ENCODE measurements at places on chromosomes 7 and 10.

GRCh38 chr10:77907900-77908717 lies 18.4 kb downstream of the DLG5 start:
- no peak for DNase-seq

DNA sequence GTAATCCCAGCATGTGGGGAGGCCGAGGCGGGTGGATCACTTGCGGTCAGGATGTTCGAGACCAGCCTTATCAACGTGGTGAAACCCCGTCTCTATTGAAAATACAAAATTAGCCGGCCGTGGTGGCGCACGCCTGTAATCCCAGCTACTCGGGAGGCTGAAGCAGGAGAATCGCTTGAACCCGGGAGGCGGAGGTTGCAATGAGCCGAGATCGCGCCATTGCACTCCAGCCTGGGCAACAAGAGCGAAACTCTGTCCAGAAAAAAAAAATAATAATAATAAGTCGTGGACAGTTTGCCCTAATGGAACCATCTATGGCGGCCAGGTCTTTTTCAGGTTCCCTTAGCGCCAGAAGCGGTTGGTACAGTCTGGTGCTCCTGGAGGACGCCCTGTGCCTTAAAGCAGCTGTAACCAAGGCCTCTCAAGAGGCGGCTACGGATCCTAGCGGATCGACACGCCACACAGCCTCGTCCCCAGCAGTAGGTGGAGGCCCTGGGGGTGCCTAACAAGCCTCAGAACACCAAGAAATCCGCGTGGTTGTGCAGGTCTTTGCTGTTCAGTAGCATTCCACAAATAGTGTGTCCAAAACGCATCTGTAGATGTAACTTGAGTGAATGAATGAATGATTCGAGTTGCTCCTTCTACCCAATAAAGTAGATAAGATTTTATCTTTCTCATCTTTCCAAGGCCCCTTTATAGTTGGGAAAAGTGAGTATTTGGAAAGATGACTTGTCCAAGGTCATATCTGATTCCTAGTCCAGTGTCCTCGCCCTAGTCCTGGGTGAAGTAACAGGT lies 982 bp downstream of the PGAM1 start:
- peak; percentile 28 for DNase-seq

DNA sequence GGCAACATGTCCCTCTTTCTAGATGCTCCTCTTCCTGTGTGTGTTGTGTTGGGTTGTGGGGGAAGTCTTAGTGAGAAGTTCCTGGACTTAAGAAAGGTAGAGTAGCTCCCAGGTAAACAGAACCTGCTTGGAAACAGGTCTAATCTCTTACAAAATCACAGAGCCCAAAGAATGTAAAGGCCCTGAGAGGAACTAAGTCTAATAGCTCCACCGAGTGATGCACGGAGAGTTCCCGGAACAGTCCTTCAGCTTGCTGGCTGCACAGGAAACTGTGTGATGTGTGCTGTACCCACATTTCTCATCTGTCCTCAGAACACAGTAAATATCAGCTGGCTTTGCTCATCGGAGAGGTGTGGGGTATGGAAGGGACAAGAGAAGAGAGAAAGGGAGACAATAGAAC lies 182.6 kb upstream of the LYZL1 start:
- DNase-seq: no peak

DNA sequence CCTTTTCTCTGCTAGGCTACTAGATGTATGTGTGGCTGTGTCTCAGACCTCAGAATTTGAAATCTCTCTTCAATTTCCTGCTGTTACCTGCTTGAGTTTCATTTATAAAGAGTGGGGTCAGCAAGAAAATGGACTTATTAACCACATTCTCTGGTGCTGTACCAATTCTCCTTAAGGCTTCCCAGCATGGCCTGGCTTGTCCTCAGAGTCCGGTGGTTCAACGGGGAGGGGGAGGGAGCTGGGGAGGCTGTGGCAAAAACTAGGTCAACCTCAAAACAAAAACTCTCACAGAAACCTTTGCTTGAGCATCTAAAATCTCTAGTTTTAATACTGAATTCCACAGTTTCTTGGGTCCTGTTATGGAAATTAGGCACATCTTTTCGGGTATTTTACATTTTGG lies 389.1 kb upstream of the COBL start:
- no peak for DNase-seq

GRCh38 chr7:84081973-84082522 lies 112.5 kb downstream of the SEMA3A start:
- DNase-seq: no peak

- DNase-seq: no peak
These were observed 740 bp downstream of the HTR7 start for GRCh38 chr10:90856964-90857634.

- DNase-seq: no peak
These were observed 75.5 kb downstream of the SIRT1 start for GRCh38 chr10:67959839-67960476.

- no peak for DNase-seq
These were observed 672.9 kb upstream of the POM121L12 start for GRCh38 chr7:52362521-52362920.

GRCh38 chr10:130054021-130054420 lies 56.6 kb downstream of the C10orf143 start:
- no peak for DNase-seq

DNA sequence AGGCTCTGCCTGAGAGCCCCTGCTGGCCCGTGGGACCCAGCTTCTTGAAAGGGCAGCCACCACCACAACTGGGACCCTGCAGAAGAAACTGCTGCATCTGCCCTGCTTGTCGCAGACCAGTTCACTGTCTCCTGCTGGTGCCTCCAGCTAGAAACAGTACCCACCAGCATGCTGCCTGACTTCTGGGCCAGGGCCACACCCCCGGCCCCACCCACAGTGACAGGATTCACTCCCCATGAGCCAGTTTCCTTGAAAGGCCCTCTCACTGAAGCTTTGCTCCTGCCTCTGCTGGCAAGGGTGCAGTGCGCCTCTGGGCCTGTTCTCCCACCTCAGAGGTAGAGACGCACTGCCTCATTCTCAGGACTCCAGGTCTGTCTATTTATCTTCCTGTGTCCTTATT lies 32.4 kb downstream of the ANXA11 start:
- DNase-seq: no peak

DNA sequence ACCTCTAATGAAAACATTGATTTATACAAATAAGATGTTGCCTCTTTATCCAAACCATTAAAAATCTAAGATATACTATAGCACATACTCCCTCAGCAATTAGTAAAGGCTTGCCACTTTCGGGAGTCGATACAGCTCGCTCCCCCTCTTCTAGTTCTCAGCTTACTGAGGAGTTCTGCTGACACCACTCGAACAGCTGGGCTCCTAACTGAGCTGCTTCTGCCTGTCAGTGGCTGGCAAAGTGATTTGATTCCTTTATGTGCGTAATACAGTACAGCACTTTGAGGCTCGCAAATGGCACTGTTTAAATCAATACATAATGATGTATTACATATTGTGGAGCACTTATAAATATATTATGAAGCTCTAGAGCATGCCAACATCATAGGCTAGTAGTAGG lies 241.8 kb downstream of the CREB5 start:
- DNase-seq: no peak

DNA sequence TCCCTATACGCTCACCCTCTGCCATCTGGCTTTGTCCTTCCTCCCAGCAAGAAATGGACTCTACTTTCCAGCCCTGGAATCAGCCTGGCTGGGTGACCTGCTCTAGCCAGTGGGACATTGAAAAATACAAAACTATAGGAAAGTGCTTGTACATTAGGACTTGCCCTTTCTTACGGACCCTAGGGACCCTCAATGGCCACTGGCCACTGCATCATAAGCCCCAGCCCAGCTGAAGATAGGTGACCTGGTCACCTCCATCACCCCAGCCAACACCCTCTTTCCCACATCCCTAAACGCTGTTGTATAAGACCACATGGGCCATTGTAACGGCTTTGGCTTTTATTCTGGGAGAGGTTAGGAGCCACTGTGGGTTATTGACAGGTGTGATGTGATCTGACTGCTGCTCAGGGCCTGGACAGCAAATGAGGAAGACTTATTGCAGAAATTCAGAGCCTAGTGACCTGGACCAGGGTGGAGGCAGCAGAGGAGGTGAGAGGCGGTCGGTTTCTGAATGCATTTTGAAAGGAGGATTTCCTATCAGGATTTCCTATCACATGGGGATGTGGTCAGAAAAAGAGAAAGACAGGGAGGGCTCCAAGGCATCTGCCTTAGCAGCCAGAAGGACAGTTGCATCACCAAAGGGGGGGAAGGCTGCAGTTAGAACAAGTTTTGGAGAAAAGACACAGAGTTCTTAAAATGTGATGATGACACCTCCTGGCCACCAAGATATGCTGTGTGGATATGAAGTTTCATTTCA lies 2.2 kb upstream of the LMBR1 start:
- no peak for DNase-seq

DNA sequence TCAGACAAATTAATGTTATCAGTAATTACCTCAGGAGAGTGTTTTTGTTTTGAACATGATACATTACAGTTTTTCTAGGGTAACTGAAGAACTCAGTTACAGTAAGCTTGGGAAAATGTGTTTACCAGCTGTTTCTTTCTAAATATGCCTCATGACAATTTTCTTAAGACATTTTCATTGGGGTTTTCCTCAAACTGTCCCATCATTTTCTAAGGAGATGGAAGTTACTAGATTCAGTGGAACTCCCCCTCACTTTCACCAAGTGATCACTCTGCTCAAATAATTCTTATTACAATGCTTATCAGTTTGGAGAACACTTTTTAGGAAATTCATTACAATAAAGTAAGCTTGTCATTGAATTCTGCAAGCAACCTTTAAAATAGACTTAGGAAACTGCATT lies 6.4 kb upstream of the SPAG6 start:
- no peak for DNase-seq

DNA sequence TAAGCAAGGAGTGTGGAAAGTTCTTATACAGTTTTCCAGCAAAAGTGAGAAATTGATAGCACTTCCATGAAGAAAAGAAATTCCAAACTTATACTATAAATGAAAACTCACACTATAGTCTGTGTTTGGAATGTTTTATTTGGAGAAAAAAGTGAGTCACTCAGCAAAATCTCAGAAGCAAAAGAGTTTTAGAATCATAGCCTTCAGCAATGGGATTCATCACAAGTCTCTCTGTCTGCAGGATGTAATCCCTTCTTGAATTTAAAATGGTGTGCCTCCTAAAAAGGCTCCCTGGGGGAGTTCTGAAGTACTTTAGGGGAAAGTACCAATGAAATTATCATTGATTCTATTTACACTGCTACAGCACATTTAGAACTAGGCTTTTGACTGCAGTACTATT lies 756.4 kb downstream of the XPNPEP1 start:
- no peak for DNase-seq

- DNase-seq: no peak
These were observed 1039.6 kb upstream of the LRRN3 start for GRCh38 chr7:110051372-110051771.

DNA sequence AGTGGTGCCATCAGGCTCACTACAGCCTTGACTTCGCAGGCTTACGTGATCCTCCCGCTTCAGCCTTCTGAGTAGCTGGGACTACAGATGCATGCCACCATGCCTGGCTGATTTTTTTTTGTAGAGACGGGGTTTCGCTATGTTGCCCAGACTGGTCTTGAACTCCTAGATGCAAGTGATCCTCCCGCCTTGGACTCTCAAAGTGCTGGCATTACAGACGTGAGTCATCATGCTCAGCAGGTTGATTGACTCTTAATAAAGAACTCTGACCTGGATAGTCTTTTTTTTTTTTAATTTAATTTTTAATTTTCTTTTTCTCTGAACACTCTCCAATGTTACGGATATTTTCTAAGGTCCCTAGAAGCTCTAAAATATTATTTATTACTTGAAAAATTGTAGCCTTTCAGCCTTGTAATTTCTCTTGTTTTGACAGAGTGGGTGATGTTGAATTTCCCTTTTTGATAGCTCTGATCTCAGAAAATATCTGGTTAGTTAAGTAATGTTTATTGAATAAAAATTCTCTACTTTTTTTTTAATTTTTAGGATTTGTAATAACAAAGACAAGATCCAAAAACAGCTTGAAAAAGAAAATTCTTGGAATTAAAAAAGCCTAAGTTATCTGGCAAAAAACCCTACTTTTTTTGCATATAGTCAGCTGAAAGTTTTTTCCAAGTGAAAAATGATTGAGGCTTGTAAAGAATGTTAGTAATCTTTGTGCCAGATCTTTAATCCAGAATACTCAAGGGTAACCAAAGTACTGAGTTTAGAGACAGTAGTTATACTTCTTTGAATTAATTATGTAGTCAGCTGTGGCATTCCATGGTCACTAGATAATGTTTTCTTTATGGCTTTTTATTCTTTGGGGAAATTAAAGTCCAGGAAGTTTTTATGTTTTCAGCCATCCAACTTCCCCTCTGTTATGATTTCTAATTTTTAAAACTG lies 26.7 kb downstream of the TBC1D12 start:
- DNase-seq: no peak

DNA sequence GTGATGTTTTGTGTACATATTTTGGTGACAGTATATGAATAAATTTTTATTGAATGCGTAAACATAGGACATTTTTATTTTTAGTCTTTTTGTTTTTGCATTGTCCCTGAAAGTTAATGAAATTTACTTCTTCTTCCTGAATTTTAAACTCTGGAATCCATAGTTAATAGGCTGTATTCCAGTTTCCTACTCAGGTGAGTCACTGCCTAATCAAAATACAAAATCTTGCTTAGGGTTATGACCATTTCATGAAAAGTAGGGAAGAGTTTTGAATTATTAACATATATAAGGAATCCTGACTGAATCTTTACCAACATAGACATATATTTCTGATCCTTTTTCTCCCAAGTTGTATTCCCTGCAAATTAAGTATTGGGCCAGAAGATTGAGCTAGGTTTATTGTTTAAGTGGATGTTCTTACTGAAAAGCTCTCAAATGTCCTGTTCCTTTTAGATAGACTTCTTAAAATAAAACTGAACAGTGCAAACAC lies 2.6 kb downstream of the CREM start:
- no peak for DNase-seq

- DNase-seq: no peak
These were observed 204.3 kb downstream of the RAPGEF5 start for GRCh38 chr7:22152690-22153089.

DNA sequence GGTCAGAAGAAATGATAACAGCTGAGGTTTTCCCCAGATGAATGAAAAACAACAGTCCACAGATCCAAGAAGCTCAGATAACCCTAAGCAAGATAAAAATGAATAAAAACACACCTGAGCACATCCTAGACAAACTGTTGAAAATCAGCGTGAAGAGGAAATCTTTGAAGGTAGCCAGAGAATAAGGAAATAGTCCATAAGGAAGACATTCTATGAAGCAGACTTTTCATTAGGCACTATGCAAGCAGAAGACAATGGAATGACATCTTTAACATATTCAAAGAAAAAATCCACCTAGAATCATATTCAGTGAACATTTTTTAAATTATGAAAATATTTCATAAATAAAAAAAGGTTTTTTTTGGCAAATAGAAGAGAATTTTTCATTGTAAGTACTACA lies 15.1 kb upstream of the IL15RA start:
- DNase-seq: no peak

DNA sequence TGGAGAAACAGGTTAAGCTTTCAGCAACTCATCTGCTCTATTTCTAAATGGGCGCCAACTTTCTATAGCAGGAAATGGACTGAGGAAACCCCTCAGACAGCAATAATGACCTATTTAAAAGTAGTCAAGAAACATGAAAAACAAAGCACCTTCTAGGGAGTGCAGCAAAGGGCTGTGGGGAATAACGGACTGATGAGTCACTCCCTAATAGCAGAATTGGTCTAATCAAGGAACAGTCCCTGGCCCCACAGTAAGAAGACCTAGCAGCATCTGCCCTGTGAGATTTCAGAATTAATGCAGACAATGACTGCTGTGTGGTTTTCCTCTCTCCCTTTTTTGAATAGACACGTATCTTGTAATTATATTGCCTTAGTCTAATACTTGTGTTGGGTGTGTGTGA lies 602.9 kb downstream of the IPMK start:
- DNase-seq: peak; percentile 6

- DNase-seq: no peak
These were observed 38.4 kb downstream of the DIP2C start for GRCh38 chr10:650886-651615.
